ENCODE measurements at places on chromosomes 1 and 21.

DNA sequence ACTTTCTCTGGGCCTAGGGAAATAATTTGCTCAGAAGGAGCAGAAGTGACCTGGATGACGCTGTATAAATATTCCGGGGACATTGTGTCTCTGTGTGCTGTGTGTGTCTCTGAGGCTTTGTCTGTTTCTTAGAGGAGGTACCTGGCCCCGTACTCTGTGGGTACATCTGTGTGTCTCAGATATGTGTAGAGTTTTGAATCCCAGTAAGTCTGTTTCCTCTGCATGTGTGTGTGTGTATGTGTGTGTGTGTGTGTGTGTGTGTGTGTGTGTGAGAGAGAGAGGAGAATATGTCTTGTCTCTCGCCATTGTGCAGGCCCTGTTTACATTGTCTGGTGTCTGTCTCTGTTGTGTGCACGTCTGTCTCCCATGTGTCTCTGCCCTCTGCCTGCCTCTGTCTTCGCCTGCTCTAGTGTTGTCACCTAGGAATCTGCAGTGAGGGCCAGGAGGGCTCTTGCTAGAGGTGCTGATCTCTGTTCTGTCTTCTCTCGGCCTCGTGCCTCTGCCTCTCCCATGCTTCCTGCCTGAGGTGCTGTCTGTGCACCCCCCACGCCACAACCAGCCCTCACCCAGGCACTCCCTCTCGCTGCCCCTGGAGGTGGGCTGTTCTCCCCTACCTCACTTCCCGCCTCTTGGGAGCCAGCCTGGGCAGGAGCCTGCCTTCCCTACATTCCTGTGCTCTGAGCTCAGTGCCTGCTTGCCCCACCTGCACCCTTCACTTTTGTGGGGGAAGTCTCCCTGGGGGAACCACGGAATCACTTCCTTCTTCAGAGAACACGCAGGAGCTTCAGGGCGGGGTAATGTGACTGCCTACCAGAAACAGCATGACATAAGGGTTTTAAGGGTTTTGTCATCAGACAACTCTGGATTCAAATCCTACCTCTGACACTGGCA lies 5.9 kb downstream of the MAP7D1 start:
- DNase-seq = no peak

DNA sequence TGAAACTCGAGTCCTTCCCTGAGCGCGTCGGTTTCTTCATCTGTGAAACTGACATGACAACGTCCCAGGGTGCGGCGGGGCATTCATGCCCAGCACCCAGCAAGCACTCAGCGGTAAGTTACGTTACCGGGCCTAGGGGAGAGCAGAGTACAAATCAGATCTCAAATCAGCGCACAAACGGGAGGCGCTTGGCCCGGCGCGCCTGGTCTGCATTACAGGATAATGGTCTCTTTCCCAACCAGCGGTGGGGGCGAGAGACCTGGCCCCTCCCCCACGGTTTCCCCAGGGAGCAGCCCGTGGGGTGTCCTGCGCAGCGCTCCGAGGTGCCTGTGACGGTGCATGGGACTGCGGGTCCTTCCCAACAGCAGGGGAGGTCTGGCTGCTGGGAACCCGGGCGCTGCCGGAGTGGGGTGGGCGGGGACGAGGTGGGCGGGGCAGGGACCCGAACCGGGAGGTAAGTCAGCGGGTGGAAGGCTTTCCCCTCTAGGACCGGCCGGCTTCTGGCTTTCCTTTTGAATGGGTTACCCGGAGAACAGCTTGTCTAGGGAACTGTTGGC lies 1.0 kb downstream of the TMEM51 start:
- no peak for DNase-seq

DNA sequence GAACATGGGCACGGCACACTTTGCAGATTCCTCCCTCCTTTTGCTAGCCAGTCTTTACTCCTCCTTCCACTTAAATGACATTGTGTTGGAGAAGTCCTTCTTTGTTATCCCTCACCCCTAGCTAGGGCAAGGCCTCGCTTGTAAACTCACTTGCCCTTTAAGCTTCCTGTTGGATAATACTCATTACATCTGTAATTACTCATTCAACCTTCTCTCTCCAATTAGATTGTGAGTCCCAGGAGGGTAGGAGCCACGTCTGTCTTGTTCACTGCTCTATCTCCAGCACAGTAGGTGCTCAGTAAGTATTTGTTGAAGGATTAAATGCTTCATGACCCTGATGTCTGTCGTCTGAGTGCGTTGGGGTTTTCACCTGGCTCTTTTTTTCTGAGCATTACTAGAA lies 98.7 kb upstream of the USP24 start:
- DNase-seq = no peak

DNA sequence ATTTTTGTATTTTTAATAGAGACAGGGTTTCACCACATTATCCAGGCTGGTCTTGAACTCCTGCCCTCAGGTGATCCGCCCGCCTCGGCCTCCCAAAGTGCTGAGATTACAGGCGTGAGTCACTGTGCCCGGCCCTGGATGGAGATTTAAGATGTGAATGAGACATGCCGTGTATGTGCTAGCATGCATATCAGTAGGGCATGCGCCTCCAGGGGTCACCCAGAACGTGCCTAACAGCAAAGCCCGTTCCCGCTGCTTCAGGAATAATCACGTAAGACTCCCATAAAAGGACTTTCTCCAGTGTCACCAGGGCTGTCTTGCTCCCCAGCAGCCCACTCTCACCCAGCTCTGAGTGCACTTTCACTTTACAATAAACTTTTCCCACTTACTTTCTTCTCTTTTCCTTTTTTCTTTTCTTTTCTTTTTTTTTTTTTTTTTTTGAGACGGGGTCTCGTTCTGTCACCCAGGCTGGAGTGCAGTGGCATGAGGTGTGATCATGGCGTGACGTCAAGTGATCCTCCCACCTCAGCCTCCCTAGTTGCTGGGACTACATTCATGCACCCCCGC lies 46.9 kb upstream of the DISP3 start:
- DNase-seq = no peak

GRCh38 chr1:114979278-114979891 lies 50.2 kb upstream of the TSHB start:
- DNase-seq = peak; percentile 40

- no peak for DNase-seq
Measured at GRCh38 chr21:15309721-15310120, 244.9 kb upstream of the NRIP1 start.

DNA sequence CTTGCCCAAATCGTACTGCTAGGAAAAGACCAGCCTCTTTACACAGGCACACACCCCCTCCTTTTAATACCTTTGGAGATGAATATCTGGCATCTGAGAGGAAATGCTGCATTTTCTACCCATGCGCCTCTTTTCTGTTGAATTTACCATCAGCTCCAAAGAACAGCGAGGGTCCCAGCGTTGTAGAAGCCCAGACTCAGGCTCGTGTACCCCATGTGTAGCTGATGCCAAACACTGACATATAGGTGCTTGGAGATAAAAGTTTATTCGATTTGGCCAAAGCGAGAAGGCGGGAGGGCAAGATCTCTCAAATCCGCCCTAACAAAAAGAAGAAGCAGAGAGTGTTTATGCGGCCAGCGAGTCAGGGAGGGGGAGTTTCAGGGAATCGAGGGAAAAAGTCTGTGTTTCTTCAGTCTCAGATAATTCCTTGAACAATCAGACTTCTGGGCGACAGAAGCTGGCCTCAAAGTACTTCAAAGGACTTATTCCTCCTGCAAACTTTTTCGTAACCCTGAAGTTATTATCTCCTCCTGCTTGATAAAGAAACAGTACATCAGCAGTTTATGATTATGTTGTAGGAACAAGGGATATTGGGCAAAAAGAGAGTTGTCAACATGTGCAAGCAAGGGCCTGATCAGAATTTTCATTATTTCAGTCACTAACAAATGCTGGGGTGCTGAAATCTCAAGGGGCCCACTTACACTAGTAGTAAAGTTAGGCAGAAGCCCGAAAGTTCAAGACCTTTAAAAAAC lies 642 bp upstream of the CREG1 start:
- DNase-seq = no peak

- no peak for DNase-seq
Measured at GRCh38 chr1:39892601-39893595, 8.8 kb downstream of the MYCL start.

- DNase-seq = no peak
Measured at GRCh38 chr1:226436472-226436854, 28.6 kb upstream of the PARP1 start.

GRCh38 chr21:41065539-41065938 lies 102.4 kb upstream of the BACE2 start:
- no peak for DNase-seq

DNA sequence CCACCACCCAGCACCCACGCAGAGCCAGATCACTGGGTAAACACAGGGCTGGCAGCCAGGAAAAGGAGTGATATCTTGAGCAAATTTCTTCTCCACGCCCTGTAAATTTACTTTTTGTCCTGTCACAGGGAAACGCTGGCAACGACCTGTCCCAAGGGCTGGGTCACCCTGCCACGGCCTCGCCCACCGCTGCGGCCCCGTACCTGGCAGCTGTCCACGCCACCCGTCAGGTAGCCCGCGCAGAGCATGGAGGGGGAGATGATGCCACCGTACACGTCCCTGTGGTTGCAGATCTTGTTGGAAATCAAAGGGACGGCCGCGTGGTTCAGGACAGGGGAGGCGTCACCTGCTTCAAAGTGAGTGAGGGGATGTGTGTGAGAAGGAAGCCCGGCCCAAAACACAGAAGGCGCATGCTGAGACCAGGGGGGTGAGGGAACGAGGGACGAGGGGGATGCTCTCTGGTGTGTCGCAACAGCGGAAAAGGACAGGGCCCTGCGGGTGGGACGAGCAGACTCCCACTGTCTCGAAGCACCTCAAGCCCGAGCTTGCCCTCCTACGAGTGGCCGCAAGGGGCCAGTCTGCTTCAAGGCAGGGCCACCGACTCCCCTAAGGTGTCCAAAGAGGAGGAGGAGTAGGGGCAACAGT lies 10.1 kb upstream of the TFF1 start:
- DNase-seq = no peak

- no peak for DNase-seq
Measured at GRCh38 chr1:228336308-228337030, 70.2 kb downstream of the TRIM11 start.

- DNase-seq = no peak
Measured at GRCh38 chr1:26353976-26354820, at the start of gene CRYBG2. TSS of gene CRYBG2 (minus strand) at chr1:26354130. CDS start at chr1:26346657, 7,473 bp downstream.

GRCh38 chr21:30306884-30307283 lies 13.2 kb downstream of the KRTAP26-1 start:
- no peak for DNase-seq

- no peak for DNase-seq
Measured at GRCh38 chr1:162021124-162021523, 2.5 kb downstream of the OLFML2B start.
